ENCODE measurements at places on chromosomes 4 and X.
A peak's percentile ranks its signal among the peaks of the same experiment; 100 is the strongest.

- no peak for DNase-seq
These were observed 8.6 kb downstream of the NOP14 start for GRCh38 chr4:2954358-2955185.

GRCh38 chr4:26785810-26786209, 74.8 kb upstream of the STIM2 start:
- no peak for DNase-seq

DNA sequence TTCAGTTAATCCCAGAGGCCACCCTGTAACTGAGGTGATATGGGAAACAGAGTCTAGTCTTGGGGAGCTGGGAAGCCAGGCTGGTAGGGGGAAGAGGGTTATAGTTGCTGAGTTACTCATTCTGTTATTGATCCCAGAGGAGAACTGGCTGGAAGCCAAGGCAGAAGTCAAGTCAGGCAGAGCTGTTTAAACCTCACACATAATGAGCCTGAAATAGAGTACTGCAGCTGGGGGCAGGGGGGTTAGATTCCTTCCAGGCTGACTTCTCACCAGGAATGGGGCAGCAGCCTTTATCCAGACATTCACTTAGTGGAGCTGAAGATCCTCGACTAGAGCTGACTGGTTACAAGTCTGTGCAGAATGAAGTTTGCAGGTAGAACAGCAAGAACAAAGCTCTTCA, 144.9 kb downstream of the C4orf33 start:
- DNase-seq: no peak

DNA sequence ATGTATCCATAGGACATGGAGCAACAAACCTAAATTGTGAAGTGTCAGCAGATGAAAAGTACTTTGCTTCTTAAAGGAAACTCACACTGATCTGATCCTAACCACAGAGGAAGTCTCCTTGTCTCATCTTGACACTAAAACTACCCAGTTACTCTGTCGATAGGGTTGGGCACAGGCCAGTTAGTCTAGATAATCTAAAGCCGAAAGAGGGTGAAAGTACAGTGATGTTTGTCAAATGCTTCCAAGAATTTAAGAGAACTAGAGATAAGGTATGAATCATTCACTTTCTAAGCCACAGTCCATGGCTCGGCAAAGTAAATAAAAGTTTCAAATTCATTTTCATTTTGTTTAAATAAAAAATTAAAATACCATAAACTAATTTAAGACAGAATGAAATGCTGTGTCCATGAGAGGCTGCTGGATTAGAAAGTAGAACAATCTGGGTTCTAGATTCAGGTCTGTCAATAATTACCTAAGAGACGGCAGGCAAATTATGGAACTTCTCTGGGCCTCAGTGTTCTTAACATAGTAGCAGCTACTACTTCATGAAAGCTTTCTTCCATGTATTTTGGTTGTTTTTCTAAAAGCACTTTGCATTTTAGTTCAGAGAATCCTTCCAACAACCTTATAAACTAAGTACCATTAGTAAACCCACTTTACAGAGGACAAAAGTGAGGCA, 176.7 kb downstream of the LDB2 start:
- peak; percentile 85 for DNase-seq

- no peak for DNase-seq
These were observed 411.8 kb upstream of the PCDH10 start for GRCh38 chr4:132737344-132737743.

DNA sequence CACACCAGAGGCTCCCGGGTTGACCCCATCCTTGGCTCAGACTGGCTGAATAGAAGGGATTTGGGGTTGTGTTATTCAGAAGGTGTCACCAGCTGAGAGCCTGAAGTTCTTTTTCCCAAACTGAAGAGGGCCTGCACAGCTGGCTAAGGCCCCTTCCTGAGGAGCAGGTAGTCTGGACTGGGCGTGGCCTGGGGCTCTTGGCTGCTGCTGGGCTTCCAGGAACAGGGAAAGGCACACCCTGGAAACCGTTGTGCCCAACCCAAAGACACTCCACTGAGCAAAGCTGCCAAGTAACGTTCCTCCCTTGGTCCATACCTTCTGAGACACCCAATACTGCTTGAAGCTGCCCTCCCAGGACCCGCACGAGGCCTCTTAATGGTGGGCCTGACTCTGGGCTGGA, 8.3 kb upstream of the CXCR3 start:
- no peak for DNase-seq

- peak; percentile 4 for DNase-seq
These were observed 466.1 kb upstream of the GRID2 start for GRCh38 chr4:91837608-91838029.

GRCh38 chr4:186348433-186348832, 82.4 kb downstream of the F11 start:
- no peak for DNase-seq

DNA sequence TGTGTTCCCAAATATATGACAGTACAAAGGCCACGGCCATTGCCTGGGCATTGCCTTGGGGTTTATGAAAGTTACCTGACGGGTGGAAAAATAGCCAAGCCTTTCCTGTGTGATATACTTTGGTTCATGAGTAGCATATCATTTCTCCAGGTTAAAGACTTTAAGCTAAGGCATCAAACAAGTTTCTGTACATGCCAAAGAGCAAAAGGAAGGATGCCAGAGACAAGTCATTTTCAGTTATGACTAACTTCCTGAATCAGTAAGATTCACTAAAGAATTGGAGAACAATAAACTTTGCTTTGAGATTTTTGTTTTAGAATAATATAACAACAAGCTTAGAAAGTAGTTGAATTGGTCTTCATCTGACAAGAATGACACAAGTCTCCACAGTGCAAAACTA, 9.7 kb upstream of the GUF1 start:
- DNase-seq: no peak

DNA sequence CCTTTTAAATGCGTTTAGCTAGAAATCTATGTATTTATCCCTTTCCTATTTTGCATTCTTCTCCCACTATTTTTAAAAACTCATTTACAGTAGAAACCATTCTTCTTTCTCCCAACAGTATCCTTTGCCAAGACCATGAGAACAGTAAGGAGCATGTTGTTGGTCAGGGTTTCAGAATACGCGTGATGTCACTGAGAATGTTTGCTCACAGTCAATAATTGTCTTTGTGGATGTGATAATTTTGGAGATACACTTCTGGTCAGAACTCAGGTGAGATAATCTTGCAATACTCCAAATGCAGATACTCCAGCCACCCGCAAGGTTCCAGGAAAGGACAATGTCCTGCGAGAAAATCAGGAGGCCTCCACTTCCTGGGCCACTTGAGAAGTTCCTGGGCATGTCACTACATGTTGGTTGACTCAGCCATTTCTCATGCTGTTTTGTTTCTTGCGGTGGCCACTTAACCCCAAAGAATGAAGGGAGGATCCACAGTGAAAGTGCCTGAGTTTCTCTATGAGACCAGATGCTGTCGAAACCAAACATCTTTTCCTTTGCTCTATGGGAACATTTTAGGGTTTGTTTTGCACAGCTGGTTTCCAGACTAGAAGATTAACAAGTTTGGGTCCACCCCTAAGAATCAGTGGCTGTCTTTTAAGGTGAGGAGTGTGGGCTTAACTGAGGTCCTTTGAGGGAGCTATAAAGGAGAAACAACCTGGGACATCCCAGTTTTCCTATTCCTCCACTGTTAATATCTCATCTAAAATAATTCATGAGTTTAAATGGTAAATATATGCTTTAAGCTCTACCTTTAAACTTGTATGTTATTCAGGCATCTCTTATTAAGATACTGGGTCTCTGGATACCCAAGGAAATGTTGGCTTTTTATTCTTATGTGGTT, 116.0 kb downstream of the SOWAHB start:
- peak; percentile 94 for DNase-seq

GRCh38 chr4:181293541-181293940, 949.7 kb upstream of the TENM3 start:
- DNase-seq: no peak

- no peak for DNase-seq
These were observed 29.6 kb upstream of the RPL34 start for GRCh38 chr4:108590776-108591175.
